ENCODE measurements at places on chromosomes 11 and 22.

DNA sequence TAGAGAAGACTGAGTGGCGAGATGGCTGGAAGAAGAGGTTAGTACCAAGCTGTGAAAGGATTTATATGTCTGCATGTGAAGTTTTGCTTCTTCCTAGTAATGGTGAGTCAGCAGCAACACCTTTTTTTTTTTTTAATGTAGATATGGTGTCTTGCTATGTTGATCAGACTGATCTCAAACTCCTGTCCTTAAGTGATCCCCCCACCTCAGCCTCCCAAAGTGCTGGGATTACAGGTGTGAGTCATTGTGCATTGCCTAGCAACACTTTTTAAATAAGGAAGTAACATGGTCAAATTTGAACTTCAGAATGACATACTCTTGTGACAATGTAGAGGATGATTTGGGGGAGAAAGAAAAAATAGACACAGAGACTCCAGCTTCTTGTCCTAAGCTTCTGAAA is 6.5 kb upstream of the CSTPP1 start:
- no peak for DNase-seq

- no peak for DNase-seq
Observed at GRCh38 chr11:33868647-33869461, 23.0 kb downstream of the LMO2 start.

GRCh38 chr22:24146791-24147353 is 34.4 kb upstream of the SUSD2 start:
- DNase-seq = no peak

DNA sequence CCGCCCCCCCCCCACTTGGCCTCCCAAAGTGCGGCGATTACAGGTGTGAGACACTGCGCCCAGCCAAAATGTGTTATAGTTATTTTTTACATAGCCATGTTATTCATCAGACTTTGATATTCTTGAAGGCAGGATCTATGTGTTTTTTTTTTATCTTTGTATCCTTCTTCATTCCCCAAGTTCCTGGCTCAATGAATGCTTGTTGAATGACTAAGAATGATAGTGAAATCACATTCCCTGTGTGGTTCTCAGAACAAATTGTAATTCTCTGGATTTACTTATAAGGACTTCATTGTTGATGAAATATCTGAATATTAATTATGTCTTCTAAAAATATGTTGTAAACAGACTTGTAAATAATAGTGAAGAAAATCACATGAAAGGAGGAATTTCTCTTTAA is 33.5 kb downstream of the MMP7 start:
- no peak for DNase-seq

GRCh38 chr11:92769112-92769511 is 200.3 kb upstream of the MTNR1B start:
- DNase-seq = no peak
